Stimulated activated CD4-positive, alpha-beta T cell treated with anti-CD3 and anti-CD28 coated beads, Interleukin-2, amount 100 ng/mL, for 48 hours (primary cell): ENCODE measurements at places on chromosomes 3 and 15.

GRCh38 chr3:153072382-153072781 lies 89.6 kb upstream of the RAP2B start:
- no peak for DNase-seq

DNA sequence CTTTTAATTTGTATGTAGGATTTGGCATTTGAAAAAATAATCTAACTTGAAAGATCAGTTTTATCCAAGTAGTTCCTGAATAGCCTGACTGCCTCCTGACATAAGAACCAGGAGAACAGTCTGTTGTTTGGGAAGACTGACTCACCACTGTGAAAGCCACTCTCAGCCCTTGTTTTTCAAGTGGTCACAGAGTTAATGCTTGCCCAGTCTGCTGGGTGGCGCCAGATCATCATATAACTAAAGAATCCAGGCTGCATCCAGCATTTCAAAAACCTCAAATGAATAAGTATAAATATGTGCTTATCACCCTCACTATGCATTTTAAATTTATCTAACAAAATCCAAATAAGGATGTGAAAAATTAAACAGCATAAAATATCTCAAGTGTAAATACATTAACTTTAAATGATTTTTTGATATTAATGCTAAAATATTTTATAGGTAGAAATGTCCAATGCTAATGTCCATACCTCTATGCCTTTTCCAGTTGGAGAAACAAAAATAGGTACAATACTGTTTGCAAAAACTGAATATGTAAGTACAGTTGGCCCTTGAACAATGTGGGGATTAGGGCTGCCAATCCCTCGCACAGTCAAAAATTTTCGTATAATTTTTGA lies 26.9 kb upstream of the ZBBX start:
- DNase-seq: no peak

- no peak for DNase-seq
Measured at GRCh38 chr3:32128936-32129335, 22.5 kb downstream of the GPD1L start.

GRCh38 chr3:143218166-143218835 lies 98.7 kb downstream of the CHST2 start:
- DNase-seq: no peak

DNA sequence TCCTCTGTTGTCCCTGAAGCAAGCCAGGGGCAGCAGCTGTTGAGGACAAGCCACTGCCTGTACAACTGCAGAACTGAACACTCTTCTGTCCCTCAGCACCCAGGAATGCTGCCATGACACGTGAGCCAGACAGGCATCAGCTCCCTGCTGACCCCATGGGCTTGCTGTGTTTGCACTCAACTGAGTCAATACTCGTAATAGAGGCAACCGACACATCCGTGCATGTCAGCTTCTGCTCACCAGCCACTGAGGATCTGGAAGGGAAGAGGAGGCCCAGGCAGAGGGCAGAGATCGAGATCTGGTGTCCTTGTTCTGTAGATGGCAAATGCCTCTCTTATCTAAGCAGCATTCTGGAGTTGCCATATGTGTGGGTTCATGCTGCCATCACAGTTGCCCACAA lies 54.3 kb upstream of the SEC61A1 start:
- no peak for DNase-seq

DNA sequence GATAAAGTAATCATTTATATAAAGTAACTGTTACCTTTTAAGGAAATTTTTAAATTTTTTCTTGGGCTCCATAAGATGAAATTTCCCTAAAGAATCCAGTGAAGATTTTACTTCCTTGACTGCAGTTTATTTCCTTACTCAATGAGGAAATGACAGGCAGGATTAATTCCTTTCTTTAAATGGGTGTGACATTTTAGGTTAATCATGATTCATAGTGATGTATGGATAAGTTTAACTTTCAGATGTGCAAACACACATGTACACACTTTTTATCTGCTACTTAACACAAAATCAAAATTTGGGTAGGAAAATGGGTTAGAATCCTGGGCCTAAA lies 11.2 kb upstream of the LEO1 start:
- DNase-seq: no peak
